Omental fat pad (tissue), 4 donors: ENCODE measurements at places on chromosomes 7 and 10.

GRCh38 chr7:73885975-73886798 is 25.2 kb downstream of the TMEM270 start:
- no peak for DNase-seq

DNA sequence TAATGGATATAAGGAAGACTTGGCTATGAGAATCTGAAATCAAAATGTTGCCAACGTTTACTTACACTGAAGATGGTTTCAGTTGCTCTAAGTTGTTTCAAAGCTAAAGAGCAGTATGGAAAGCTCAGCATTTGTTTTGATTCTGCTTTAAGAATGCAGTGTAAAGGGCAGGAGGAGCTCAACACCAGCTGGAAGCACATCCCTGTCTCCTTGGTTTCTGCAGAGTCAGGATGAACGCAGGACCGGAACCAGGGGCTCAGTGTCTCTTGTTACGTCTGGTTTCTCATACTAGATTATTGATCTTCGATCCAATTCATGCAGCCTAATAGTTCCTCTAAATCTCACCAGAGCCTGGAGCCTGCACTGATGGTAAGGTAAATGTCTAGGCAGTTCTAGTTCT is 24.1 kb downstream of the ZRANB1 start:
- DNase-seq = no peak

DNA sequence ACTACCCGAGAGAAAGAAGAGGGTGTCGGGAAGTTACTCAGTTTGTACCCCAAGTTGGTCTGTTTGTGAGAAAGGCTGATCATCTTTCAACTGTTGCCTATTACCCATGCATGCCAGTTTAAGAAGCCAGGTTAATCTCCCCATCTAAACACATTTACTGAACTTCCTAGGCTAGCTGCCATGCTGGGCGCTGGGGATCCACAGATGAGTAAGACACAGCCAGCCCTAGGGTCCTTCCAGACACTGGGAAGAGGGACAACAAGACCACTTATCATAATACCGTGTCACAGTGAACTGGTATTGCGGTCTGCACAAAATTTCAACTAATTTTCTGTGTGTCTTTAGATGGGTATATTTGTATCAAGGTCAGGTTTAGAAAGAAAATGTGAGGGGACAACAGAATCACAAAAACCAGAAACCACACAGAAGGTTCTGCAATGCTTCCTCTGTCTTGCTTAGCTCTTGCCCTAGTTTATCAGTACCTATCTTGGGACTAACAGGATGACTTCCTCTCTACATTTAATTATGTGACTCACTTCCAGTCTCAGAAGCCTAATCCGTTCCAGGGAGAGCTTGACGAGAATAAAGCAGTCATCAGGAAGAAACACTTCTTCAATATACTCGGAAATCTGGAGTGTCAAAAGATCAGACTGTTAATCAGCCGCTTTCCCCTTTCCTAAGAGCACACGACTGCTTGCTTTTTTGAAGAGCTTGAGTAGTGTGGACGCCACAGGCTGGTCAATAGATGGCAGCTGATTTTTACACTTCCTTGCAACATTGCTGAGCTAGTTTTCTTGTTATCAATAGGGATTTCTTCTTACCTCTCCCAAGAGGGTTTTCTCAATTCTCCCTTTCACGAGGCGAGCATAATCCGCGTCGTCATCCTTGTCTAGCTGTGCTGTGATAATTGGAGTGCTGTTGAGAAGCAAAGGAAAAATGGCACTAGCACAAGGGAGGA is 45.7 kb downstream of the POLR3A start:
- DNase-seq = no peak

DNA sequence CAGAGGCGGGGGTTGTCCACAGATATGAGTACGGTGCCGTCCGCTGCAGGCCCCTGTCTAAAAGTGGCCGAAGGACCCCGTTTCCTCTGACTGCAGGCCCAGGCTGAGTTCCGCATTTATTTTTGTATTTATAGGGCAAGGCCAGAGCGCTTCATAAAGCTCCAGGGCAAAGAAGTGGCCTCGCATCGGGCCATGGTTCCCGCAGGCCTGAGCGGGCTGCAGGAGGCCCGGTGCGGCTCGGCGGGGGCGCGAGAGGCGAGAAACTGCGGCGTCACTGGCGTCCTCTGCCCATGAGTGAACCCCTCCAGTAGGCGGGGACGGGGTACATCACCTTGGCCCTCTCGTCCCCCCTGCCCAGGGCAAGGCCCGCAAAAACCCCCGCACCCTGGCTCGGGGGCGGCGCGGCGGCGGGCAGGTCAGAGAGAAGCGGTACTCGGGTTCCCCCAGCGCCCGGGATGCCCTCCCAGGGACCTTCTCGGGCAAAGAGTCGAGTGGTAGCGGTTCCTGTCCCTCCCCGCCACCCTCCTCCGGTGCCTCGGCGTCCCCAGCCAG is 355.7 kb downstream of the DNAJB6 start:
- DNase-seq = no peak

DNA sequence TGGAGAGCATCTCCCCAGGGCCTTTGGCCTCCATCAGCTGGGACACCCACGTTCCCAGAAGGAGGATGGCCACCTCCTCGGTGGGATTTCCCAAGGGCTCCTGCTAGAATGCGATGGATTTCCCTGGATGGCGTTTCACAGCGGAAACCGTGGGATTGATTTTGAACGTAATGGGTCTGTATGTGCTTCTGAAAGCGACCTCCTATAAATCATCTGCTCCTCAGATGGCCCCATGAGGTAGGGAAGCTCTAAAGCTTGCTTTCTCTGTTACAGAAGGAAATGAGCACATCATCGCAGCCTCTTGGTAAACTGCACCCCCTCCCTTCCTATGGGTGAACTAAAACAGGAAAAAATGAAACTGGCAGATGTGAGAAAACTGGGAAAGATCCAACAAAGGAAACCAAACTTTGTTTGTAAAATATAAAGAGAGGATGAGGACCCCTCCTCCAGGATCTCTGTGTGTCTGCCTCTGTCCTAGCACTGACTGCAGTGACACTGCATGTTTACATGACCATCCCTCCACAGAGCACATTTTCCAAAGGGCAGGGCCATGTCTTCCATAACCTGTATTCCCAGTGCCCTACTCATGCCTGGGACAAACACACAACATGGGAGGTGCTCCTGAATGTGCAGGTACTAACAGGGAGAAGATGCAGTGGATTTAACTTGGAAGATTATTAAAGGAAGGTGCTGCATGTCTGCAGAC is 57.6 kb downstream of the LYZL1 start:
- no peak for DNase-seq

GRCh38 chr7:15593382-15593781 is 31.6 kb upstream of the AGMO start:
- no peak for DNase-seq

- peak; percentile 14 for DNase-seq
Measured at GRCh38 chr10:128865436-128866195, 601.4 kb upstream of the MGMT start.

DNA sequence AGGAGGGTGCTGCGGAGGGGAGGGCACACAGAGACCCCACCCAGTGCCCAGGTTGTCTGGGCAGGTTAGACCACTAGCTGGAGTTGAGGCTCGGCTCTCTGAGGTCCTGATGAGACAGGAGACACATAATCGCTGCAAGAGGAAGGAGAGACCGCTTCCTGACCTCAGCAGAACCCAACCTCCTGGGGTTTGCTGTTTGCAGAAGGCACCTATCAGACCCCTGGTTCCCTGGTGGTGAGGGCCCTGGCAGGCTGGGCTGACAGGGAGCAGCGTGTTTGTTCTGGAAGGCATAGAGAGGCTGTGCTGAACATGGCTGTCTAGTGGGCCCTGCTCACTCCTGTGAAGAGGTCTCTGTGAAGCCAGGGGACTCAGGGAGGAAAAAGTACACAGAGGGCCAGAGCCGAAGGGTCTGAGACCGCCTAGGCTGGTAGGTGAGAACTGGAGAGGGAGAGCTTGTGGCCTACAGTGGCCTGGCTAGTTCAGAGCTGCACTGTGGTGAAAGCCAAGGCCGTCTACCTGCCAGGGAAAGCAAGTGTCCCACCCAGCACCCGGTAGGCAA is 39.4 kb upstream of the NPFFR1 start:
- no peak for DNase-seq

GRCh38 chr7:47444376-47445098 is 137.4 kb downstream of the TNS3 start:
- no peak for DNase-seq

DNA sequence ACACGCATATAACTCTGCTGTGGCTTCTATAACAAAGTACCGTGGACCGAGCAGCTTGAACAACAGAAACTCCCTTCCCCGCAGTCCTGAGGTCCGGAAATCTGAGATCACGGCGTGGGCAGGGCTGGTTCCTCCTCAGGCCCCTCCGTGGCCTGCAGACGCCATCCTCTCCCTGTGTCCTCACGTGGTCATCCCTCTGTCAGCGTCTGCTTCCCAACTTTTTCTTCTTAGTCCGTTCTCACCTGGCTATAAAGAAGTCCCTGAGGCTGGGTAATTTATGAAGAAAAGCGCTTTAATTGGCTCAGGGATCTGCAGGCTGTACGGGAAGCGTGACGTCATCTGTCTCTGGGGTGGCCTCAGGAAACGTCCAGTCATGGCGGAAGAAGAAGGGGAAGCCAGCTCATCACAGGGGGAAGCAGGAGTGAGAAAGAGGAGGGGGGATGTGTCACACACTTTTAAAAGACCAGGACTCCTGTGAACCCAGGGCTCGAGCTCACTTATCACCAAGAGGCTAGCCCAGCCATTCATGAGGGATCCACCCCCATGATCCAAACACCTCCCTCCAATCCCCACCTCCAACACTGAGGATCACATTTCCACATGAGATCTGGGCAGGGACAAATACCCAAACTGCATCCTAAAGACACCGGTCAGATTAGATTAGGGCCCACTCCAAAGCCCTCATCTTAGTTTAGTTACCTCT is 91.2 kb upstream of the INSIG1 start:
- DNase-seq = peak; percentile 54

- no peak for DNase-seq
Measured at GRCh38 chr10:63423494-63423893, 42.3 kb downstream of the JMJD1C start.

GRCh38 chr7:70177166-70177565 is 578.9 kb downstream of the AUTS2 start:
- no peak for DNase-seq

- no peak for DNase-seq
Measured at GRCh38 chr7:22390516-22390915, 33.6 kb upstream of the RAPGEF5 start.

DNA sequence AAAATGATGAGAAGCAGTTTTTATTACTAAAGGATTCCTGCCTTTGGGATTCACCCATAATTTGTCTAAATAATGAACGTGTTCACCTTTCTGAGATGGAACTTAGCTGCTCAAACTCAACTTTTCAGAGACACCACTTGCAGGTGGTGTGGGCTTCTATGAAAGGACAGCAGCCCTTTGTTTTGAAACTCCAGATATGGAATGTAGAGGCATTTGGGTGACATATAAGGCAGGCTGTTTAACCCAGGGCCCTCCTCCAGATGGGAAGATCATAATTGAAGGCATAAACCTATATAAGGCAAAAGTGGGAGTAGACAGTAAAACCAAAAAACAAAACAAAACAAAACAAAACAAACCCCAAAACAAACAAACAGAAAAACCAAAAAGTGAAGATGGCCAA is 11.9 kb upstream of the HUS1 start:
- no peak for DNase-seq

- no peak for DNase-seq
Measured at GRCh38 chr10:86389441-86390193, 23.0 kb upstream of the GRID1 start.

DNA sequence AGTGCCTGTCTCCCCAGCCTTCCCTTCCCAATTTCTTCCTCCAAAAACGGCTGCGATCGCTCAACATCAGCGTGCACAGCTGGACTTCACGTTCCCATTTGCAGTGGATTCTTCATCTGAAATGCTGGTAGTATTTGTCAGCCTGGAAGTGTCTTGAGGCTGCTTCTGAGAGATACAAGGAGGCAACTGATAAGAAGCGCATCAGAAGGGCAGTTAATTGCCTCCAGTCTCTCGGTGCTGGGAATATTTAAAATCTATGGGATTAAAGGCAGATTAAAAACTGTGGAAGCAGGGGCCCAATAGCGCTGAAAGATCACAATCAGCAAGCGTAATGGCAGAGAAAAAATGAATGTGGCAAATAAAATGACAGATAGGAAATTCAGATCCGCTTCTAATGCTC is 450.0 kb downstream of the GATA3 start:
- no peak for DNase-seq

- no peak for DNase-seq
Measured at GRCh38 chr7:139515266-139515665, 8.2 kb upstream of the CLEC2L start.

GRCh38 chr7:20407585-20408466 is 77.1 kb downstream of the ITGB8 start:
- DNase-seq = peak; percentile 27

DNA sequence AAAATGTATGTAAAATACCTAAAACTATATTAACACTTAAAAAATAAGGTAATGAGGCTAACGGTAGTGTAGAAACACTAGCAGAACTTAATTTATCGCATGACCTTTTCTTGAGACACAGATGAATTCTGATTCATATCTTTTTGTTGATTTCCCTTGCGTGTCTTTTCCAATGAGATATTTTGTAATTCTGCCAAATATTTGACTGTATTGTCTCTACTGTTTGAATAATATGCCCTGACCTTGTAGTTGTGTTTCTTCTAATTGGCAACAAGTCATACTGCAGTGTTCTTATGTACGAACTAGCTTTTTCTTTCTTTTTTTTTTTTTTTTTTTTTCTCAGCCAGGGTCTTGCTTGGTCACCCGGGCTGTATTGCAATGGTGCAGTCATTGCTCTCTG is 9.2 kb upstream of the ABCB1 start:
- no peak for DNase-seq

DNA sequence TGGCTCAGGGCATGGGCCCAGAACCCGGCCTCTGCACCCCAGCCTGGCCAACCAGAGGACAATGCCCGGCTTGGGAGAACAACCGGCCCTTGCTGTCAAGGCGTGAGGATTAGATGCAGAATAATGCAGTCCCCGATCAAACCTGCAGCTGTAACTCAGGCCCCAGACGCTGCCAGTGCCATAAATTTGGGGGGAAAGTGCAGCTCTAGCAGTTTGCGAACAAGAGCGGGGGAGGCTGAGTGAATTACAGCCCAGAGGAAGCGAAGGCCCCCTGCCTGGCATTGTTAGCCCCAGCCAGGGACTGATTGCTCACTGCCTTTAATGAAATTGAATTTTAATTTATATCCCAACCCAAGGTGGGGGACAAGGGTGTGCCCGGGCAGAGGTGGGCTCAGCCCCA is 38.0 kb upstream of the GNA12 start:
- no peak for DNase-seq

DNA sequence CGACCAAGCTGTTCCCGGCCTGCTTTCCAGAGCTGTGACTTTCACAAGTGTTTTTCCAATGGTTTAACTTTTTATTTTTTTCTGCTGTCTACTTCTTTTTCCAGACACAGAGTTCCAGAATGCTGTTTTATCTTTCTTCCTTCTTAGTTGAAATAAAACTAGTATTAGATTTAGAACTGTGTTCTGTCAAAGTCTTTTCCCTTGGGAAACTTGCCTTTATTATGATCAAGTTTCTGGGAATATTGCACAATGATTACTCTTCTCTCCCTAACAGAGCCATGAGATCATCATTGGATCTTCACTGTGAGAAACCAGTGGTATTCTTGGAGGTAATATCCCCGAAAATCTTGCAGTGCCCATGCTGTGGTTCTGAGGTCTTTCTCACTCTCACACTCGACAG is 104.9 kb upstream of the KCND2 start:
- DNase-seq = no peak
